ENCODE measurements at places on chromosomes 12 and 14.

DNA sequence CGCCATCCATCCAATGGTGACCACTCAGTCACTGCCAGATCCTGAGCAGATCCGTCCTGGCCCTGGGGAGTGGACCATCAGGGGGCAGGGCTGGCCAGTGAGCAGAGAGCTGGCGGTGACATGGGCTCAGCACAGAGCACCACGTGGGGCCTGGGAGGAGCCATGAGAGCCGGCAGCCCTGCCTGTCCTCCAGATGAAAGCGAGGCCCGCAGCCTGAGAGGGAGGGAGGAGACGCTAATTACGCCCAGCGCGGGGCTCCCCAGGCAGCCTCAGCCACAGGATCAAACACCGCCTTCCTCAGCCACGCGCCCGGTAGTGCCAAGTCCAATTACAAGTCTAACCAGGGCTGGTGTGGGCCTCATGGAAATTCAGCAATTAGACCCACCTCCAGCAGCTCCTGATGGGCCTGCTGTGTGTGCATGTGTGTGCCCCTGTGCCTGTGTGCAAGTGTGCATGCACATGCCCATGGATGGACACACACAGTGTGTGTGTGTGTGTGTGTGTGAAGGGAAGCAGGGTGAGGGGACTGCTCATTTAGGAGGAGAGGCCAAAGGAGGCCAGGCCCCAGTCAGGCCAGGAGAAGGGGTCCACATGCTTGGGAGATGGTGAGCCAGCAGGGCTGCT lies 68.0 kb downstream of the KIF26A start:
- no peaks in the 10 kb centered on the region for H3K27me3 ChIP-seq
- no peak overlapping the region for H3K27ac ChIP-seq
- no peak overlapping the region for H3K4me3 ChIP-seq
- DNase-seq: no peak
- H3K36me3 ChIP-seq: no peaks in the 10 kb centered on the region
- no peaks in the 10 kb centered on the region for H3K4me1 ChIP-seq

DNA sequence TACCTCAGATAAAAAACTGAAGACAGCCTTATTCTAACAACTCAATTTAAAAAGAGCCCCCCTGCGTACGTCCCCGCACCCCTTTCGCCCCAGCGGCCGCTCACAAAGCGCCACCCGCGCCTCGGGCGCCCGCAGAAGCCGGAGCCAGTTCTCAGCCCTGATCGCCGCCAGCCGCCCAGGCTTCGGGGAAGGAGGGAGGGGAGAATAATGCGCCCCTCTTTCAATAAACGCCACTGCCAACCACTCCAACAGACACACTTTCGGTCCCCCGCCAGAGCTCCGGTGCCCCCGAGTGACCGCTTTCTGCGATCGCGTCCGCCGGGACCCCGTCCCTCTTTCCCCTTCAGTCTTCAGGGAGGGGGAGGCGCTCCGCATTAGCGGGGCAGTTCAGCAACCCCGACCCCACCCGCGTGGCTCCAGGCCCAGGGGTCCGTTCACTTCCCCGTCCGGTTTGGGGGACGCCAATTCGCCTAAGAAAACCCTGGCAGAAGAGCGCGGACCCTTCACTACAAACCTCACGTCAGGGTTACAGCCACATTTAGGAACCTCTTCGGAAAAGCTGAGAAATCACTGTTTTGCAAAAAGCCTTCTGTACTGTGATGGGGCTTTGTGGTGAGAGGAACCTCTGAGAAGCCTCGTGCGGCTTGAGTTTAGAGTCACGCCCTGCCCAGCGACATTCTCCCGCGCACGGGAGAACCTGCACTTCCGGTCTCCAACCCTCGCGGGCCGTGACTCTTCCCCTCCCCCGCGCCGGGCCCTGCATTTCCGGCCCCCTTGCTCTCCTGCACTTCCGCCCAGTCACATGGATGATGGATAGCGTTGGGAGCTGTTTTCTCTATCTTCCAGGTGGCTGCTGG lies 18.7 kb downstream of the FOXG1 start:
- H3K36me3 ChIP-seq: no peaks in the 10 kb centered on the region
- peaks cover 5% of the 10 kb centered on the region for H3K27me3 ChIP-seq
- no peaks in the 10 kb centered on the region for H3K4me1 ChIP-seq
- H3K27ac ChIP-seq: no peak overlapping the region
- no peak overlapping the region for H3K4me3 ChIP-seq
- DNase-seq: no peak

GRCh38 chr14:97697772-97698171 lies 900.6 kb downstream of the VRK1 start:
- no peak for DNase-seq
- H3K4me3 ChIP-seq: no peak overlapping the region
- no peak overlapping the region for H3K27ac ChIP-seq
- H3K27me3 ChIP-seq: no peaks in the 10 kb centered on the region
- no peaks in the 10 kb centered on the region for H3K36me3 ChIP-seq
- H3K4me1 ChIP-seq: no peaks in the 10 kb centered on the region

DNA sequence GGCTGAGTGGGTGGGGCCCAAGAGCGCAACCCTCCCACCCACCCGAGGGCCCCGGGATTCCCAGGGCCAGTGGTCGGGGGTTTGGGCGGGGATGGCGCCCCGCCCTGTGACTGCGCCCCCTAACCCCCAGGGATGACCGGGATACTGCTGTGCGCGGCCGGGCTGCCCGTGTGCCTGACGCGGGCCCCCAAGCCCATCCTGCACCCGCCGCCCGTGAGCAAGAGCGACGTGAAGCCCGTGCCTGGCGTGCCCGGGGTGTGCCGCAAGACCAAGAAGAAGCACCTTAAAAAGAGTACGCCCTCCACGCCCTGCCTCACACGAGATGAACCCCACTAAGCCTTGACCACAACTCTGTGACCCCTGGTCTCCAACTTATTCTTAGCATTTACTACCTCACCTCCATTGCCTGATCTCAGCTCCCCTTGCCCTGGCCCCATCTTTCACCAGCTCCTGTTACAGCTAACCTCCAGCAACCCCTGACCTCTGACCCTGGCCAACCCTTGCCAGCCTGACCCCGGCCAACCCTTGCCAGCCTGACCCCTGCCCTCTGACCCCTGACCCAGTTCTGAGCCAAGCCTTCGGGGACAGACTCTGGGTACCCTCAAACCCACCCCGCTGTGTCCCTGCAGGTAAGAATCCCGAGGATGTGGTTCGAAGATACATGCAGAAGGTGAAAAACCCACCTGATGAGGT lies 37.0 kb downstream of the DTX1 start:
- H3K36me3 ChIP-seq: no peaks in the 10 kb centered on the region
- no peak for DNase-seq
- peaks cover 14% of the 10 kb centered on the region for H3K4me1 ChIP-seq
- H3K4me3 ChIP-seq: no peak overlapping the region
- no peak overlapping the region for H3K27ac ChIP-seq

GRCh38 chr14:69841656-69842055 lies 37.6 kb upstream of the SMOC1 start:
- no peak overlapping the region for H3K27ac ChIP-seq
- no peak overlapping the region for H3K4me3 ChIP-seq
- no peaks in the 10 kb centered on the region for H3K27me3 ChIP-seq
- no peak for DNase-seq

DNA sequence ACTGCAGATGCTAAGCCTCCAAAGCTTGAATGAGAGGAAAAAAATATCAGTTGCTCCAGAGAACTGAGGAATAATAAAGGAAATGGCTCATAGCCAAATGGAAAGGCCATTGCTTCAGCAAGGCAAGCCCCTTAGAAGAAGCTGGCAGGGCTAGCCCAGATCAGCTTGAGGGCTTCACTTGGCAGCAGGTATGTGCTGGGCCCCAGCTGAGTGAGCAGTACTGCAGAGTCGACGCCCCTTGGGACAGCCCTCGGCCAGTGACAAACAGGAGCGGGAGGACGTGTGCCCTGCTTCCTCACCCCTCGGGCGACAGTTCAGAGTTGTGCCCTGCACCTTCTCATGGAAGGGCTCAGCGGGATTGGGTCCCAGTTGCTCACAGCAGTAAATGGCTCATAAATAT lies 1031.2 kb upstream of the TMEM132C start:
- H3K36me3 ChIP-seq: no peaks in the 10 kb centered on the region
- H3K4me1 ChIP-seq: no peaks in the 10 kb centered on the region
- H3K27ac ChIP-seq: no peak overlapping the region
- DNase-seq: no peak

Data from right atrium auricular region (tissue), 2 donors.